ENCODE measurements at places on chromosomes 7 and 10.

DNA sequence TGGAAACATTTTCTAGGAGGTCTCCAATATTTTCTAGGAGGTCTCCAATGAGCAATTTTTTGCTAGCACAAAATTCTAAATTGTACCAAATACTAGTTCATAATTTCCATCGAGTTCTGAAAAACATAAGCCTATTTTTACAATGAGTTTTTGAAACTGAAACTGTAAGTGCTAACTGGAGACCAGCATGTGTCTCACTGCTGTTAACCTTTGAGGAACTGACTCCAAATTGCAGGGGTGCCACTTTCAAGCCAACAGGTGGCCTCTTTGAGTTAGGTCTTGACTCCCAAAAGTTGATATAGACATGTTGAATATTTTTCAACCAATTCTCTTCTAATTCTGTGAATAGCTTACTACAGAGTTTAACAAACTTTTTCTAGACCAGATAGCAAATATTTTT, 58.8 kb downstream of the CAV1 start:
- no peak for DNase-seq

DNA sequence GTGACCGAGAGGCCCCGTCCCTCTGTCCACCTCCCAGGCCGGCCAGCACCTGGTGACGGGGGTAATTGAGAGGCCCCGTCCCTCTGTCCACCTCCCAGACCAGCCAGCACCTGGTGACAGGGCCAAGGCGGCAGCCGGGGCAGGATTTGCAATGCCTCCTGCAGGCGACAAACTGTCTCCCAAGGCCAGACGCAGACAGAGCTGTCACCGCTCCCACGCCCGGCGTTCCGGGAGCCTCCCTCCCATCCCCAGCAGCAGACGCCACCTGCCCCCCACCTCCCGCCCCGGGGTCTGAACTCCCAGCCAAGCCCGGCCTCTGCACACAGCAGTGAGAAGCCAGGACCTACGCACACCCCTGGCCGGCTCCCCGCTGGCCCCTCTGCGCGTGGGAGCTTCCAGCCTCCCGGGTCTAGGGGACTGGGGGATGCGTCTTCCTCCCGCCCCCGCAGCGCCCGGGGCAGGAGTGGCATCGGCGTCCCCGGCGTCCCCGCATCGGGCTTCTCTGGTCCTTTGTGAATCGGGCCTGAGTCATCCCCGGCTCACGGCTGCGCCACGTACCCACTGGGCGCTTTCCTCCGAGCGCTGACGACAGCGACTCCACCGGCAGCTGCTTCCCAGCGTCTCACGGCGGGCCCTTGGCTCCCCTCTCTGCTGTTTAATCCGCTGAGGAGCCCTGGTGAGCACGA, 95.1 kb upstream of the DIP2C start:
- DNase-seq: peak; percentile 67

GRCh38 chr7:9782275-9782674, 1191.4 kb upstream of the PHF14 start:
- DNase-seq: no peak

- DNase-seq: no peak
These were observed 184.9 kb upstream of the MKI67 start for GRCh38 chr10:128310971-128311658.

- DNase-seq: no peak
These were observed 13.4 kb upstream of the SMNDC1 start for GRCh38 chr10:110317866-110318850.

- DNase-seq: no peak
These were observed 46.1 kb upstream of the ZMIZ1 start for GRCh38 chr10:79022565-79023230.

GRCh38 chr7:84510505-84510904, 315.9 kb upstream of the SEMA3A start:
- DNase-seq: no peak

GRCh38 chr10:80520661-80521470, 16.8 kb upstream of the SH2D4B start:
- no peak for DNase-seq

GRCh38 chr10:69508738-69509340, 57.6 kb downstream of the TSPAN15 start:
- DNase-seq: no peak

DNA sequence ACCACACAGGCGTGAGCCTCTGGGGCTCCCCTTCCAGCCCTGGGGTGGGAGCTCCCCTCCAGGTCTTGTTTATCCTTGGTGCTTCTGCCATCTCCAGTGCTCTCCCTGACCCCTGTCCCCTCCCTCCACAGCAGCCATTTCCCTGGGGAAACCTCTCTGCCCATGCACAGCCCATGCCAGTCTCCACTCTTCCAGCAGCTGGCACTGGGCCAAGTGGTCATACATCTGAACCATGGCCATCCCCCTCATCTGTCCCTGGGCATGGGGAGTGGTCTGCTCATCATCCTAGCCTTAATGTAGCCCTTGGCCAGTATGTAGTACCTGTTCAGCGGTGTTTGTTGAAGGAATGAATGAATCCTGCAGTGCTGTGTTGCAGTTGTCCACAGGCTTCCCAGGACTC, 172.4 kb upstream of the ZNF32 start:
- no peak for DNase-seq

DNA sequence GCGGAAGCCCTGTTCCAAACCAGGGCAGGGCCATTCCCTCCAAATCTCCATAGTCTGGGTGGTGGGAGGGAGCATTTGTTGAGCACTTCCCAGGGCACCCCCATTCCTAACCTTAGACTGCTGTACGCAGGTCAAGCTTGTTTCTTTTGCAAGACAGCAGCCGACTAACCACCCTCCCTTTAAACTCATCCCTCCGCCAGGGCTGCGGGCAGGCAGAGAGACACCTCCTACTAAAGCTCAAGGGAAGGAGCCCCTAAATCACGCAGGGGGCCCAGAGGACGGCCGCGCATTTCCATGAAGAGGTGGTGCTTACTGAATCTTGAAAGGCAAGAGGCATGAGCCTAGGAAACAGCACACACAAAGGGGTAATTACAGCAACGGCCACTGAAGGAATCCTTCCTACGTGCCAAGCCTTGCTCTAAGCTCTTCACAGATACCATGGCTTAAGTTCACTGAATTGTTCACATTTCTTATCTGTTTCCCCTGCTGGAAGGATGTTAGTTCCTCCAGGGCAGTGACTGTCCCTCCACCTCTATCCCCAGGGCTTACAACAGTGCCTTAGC, 90.0 kb downstream of the PROSER2 start:
- DNase-seq: no peak

DNA sequence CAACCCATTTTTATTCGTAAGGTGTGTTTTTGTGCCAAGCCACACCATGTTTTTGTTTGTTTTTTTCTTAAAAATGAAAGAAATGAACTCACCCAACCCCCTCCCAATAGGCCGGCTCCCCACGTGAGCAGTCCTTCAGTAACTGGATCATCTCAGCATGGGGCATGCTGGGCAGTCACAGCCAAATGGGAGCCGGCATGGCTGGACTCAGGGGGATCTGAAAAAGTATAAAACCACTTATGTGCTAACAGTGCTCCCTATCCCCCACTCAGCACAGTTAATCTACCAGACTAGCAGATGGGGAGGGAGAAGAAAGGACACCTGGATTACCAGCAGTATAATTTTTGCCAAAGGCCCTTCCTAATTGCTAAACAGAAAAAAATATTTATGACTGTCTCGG, 39.3 kb downstream of the BAZ1B start:
- DNase-seq: no peak

- DNase-seq: no peak
These were observed 88.9 kb downstream of the CABCOCO1 start for GRCh38 chr10:61751599-61751998.

DNA sequence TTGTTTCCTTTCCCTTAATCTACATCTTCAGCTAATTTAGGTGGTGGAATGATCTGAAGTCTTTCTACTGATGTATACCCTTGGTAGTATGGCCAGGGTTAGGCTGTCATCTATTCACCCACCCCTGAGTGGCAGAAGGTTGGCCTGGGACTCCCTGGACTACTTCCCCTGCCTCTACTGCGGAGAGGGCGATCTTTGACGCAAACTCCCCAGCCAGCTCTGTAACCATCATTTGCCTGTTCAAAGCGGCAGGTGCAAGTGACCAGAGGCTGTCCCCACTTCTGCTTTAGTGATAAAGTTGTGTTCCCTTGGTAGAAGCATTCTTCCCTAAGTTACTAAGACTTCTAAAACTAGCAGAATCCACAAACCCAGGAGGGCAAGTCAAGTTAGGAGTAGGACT, 70.8 kb upstream of the UNC5B start:
- DNase-seq: no peak

DNA sequence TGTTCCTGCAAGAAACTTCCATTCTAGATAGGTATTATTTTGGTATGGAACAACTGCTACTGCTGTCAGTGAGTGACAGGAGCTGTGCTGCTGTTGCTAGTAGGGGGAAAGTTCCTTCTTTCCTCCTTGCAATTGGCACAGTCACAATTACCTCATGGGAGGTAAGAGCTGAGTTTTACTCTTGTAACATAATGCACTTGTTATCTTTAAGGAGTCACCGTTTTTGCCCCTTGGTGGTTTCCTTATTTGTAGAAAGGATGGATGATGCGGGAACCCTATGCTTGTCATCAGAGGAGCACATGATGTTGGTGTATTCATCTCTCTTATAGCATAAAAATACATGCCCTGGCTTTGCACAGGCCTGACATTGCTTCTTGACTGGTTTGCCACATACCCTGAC, 234.7 kb upstream of the NPY start:
- DNase-seq: no peak

GRCh38 chr7:138980563-138981291, 462 bp downstream of the KIAA1549 start:
- DNase-seq: no peak

DNA sequence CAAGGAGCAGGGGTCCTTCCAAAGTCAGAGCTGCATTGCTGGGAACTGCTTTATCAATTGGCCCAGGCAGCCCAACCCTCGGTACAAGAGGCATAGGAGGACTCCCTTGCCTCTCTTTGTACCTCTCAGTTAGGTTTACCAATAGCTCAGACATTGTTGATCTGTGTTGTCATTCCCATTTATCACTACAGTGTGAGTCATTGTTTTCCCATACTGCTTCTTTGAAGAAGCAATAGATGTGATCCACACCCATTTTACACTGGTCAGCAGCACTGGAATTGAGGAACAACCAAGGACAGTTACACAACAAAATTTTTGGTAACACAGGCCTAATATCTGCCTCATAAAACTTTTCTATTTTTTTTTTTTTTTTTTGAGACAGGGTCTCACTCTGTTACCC, 307.2 kb downstream of the SNX13 start:
- no peak for DNase-seq

GRCh38 chr10:49518982-49519578, 19.8 kb downstream of the ERCC6 start:
- peak; percentile 8 for DNase-seq

DNA sequence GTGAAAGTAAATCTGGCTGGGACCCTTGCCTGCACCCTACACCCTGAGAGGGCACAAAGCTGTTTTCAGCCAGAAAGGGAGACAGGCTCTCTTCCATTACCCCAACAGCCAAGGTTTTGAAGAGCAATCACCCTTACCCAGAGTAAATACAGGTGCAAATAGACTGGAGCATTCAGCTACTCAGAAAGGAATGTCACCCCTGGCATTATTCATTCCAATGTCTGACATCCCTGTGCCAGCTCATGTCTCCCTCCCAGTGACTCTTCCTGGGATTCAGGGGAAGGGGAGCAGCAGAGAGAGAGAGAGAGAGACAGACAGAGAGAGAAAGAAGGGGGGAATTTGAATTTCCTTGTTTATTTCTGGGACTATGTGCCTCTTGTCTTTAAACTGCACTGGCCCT, 611.8 kb downstream of the SORCS3 start:
- DNase-seq: no peak

GRCh38 chr10:1316121-1316808, 260.1 kb downstream of the WDR37 start:
- no peak for DNase-seq
